ENCODE measurements at places on chromosomes 1 and 21.

- DNase-seq = no peak
Observed at GRCh38 chr1:73511038-73511437, 686.9 kb downstream of the LRRIQ3 start.

DNA sequence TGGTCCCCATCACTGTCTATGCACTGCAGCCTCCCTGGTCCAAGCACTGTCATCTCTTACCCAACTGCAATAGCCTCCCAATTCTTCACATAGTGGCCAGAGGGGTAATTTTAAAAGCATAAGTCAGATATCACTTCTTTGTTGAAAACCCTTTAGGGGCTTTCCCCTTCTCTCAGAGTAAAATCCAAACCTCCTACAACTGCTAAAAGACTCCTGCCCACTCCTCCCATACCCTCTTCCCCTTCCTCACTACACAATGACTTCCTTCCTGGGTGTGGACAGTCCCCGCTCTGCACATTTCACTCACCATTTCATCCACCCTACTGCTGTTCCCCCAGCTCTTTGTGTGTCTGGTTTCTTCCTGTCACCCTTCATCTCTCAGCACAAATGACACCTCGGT lies 8.3 kb downstream of the MCOLN2 start:
- DNase-seq = no peak

DNA sequence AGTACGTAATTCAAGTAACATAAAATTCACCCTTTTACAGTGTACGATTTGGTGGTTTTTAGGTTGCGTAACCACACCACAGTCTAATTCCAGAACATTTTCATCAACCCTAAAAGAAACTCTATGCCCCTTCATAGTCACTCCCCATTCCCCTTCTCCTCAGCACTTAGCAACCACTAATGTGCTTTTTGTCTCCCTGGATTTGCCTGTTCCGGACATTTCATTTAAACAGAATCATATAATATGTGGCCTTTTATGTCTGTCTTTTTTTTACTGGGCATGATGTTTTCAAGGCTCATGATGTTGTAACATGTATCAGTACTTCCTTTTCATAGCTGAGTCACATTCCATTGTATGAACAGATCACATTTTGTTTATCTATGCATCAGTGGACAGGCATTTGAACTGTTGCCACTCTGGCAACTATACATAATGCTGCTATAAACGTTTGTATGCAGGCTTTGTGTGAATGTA lies 20.8 kb downstream of the OBSCN start:
- DNase-seq = no peak

DNA sequence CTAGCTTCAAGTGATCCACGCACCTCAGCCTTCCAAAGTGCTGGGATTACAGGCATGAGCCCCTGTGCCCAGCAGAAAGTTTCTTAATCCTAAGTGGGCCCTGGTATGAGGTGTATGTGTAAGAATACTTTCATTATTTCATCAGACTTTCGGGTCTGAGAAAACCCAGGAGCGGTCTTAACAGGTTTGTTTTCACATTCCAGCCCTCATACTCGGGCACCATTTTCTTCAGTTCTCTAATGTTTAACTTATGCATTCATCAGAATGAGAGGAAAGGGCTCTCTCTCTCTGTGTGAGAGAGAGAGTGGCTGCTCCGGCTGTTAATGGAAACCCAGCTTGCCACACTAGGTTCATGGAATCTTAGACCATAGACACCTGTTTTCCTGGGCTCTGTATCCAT lies 4.2 kb upstream of the PADI1 start:
- DNase-seq = no peak
